ENCODE measurements at places on chromosomes 12 and 14. TPM values are rescaled to one million over a fixed set of nuclear protein-coding genes. Genes with fewer than 3 reads are reported as not detected.

IFI27 gene
- total RNA-seq, result 8.4 TPM

KRT75 gene
- not detected for total RNA-seq

TAS2R9 gene
- total RNA-seq, result not detected

LTB4R2 gene
- 5.0 TPM for total RNA-seq

PROX2 gene
- 0.03 TPM for total RNA-seq

DTD2 gene
- 49.8 TPM for total RNA-seq

Data from HT1080 (cell line).